Pons (tissue), 1 donor: ENCODE measurements at places on chromosomes 2 and 18.

DNA sequence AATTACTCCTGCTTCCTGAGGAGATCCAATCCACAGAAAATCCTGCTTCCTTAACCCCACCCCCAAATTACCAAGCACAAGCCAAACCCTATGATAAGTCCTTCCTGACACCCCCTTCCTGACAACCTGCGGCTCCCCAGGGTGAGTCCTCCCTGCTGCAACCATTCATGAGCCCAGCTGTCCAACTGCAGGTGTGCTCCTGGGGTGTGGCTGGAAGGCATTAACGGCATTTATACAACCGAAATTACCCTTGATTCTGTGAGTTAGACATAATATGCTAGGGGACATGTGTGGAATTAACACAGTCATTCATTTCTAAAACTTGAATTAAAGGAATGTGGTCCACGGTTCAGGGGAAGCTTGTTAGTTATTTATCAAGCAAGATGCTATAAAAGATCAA is 119.0 kb upstream of the ALKAL2 start:
- DNase-seq, result no peak

DNA sequence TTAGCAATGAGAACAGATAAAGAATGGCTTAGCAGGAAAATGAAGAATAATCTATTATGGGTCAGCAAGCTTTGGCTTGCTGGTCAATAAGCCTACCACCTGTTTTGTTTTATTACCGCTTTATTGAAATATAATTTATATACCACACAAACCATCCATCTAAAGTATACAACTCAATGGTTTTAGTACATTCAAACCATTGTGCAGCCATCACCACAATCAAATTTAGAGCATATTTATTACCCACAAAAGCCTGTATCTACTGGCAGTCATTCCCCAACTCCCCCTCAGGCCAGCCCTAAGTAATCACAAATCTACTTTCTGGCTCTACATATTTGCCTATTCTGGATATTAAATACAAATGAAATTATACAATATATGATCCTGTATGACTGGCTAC is 17.2 kb downstream of the PPP3R1 start:
- DNase-seq, result no peak

GRCh38 chr2:61220768-61221167 is 58.8 kb downstream of the C2orf74 start:
- no peak for DNase-seq

DNA sequence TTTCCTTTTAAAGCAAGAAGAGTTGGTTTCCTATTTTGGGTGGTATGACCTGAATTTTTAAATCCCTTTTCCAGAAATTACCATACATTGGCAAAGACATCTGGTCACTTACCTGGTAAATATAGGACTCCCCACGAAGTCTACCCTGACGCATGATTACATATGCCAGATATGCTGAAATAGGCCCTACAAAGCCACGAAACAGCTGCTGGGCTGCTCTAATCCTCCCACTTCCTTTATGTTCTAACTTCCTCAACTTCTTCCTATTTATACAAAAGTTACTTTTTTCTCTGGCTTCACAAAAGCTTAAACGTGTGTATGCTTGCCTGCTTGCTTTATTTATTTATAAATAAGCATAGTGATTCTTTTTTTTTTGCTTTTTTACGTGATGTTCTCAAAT is 186.0 kb upstream of the EPHA4 start:
- no peak for DNase-seq

DNA sequence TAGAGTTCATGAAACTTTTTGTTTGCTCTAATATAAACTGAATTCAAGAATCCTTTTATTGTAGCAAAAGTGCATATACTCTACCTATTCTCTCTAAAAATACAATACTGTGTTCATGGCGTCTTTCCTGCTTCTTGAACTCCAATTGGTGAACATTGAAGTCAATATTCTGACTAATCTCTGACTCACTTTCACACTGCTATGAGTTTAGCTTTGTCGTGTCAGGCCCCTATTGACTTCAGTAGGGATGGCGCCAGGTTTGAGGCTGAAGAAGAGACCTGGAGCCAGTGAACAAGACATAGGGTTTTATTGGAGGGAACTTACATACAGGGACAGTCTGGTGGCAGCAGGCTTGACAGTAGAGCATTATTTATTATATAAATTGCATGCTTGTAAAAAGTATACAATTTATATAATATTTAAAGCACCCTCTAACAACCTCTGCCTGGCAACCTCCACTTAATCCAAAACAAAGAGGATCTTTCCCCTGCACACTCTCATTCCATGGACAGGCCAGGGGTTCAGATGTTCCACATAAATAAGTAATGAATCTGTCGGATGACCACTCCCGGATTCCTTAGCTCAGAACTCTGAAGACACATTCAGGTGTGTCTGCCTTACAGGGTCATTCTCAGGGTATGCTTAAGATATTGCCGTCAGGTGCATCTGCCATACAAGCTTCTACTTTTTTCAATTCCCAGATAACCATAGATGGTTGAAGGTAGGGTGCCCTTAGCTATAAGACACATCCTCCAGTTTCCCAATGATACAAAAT is 141.0 kb downstream of the CERS6 start:
- no peak for DNase-seq

- DNase-seq, result no peak
Observed at GRCh38 chr2:240196716-240197461, 56.4 kb upstream of the OTOS start.

- peak; percentile 21 for DNase-seq
Observed at GRCh38 chr2:25215948-25216679, 47.7 kb upstream of the POMC start.

GRCh38 chr2:55672630-55673029 is 21.0 kb downstream of the PNPT1 start:
- no peak for DNase-seq
